Natural killer cell treated with Interleukin-12 subunit alpha and Interleukin-12 subunit beta and Interleukin-15 and Interleukin-18, amount 100 ng/mL, for 72 hours (primary cell): ENCODE measurements at places on chromosomes 7 and 10. TPM values are rescaled to one million over a fixed set of nuclear protein-coding genes. Genes with fewer than 3 reads are reported as not detected.

GRCh38 chr7:1233333-1234048 lies 819 bp downstream of the UNCX start:
- H3K4me3 ChIP-seq, result no peak overlapping the region
- no peak overlapping the region for H3K27ac ChIP-seq
- H3K27me3 ChIP-seq, result peaks cover 27% of the 10 kb centered on the region
- peaks cover 16% of the 10 kb centered on the region for H3K4me1 ChIP-seq
- DNase-seq, result peak; percentile 49
- peaks cover 4% of the 10 kb centered on the region for H3K36me3 ChIP-seq

Gene STK32C
- 29.2 TPM for total RNA-seq

GRCh38 chr7:87369216-87369615 lies 23.8 kb downstream of the CROT start:
- no peaks in the 10 kb centered on the region for H3K36me3 ChIP-seq
- H3K4me1 ChIP-seq, result peaks cover 3% of the 10 kb centered on the region
- no peak overlapping the region for H3K27ac ChIP-seq
- no peaks in the 10 kb centered on the region for H3K27me3 ChIP-seq
- no peak overlapping the region for H3K4me3 ChIP-seq

- no peak for DNase-seq
- peaks cover 32% of the 10 kb centered on the region for H3K27me3 ChIP-seq
- H3K4me3 ChIP-seq, result peak overlapping the region; percentile 60
These were observed 8.1 kb downstream of the HHEX start for GRCh38 chr10:92697663-92698511.

DNA sequence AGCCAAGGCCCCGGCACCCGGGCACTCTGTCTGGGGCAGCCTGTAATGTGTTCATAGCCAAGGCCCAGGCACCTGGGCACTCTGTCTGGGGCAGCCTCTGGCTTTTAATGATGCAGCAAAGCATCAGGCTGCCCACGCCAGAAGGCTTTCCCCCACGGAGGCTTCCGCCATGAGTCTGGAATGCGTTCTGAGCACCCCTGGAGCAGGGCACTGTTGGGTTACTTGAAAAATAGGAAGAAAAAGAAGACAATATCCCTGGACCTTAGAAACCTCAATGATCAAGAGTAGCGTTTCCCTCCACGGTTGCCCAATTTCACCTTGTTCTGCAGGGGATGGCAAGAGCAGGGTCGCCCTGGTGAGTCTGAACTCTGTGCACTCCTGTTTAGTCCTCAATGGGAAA lies 565.0 kb downstream of the PTPRN2 start:
- H3K4me1 ChIP-seq, result no peaks in the 10 kb centered on the region
- H3K36me3 ChIP-seq, result no peaks in the 10 kb centered on the region
- no peak for DNase-seq
- no peak overlapping the region for H3K27ac ChIP-seq

DNA sequence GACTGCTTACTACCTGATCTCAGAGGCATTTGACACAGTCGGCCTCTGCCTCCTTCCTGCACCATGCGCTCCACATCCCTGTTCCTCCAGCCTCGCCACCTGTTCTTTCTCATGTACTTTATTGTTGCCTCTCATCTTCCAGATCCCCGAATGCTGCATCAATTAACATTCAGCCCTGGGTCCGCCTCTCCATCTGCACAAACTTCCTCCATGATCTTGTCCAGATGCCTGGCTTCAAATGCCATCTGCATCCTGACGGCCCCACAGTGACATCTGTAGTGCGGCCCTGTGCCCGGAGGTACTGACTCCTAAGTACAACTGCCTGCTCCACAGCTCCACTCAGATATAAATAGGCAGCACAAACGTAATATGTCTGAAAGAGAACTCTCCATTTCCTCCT lies 51.2 kb upstream of the STK17A start:
- no peak overlapping the region for H3K27ac ChIP-seq
- peaks cover 8% of the 10 kb centered on the region for H3K27me3 ChIP-seq
- H3K4me1 ChIP-seq, result peaks cover 2% of the 10 kb centered on the region

DNA sequence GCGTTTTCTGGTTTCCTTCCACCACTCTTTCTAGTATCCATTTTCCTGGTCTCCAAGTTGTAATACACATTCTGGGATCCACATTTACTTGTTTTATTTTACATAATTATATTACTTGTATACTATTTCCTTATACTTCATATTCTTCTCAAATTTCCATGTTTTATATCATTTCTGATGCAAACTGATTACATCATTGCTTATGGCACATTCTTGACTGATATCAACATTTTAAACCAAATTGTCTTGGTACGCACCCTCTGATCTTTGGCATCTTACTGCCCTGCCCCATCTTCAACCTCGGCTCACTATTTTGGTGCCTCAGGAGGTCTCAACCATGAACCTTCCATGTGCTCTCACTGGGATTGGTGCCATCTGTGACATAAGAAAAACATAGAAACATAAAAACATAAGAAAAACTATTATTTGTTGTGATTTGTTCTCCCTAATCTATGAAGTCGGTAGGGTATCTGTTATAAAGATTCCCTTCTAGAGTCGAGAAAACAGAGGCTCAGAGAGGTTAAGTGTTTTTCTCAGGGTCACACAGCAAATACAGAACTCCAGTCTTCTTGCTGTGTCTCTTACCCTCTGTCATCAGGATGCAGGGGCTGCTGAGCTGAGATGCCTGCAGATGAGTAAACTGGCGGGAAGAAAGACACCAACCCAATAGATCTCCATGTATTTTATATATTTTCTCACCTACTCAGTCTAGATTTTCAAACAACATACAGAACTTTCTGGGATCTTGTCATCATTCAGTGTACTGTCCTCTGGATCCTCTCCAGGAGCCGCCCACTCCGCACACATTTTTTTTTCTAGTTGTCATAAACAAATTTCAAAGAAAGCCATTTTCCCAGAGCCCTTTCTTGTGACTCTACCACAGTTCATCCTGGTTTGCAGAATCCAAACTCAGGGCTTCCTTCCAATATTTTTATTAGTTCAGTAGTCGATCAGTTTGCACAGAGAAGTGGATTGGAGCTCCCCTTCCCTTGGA lies 79.5 kb downstream of the PARP12 start:
- peaks cover 23% of the 10 kb centered on the region for H3K4me1 ChIP-seq
- no peak overlapping the region for H3K4me3 ChIP-seq
- H3K27me3 ChIP-seq, result no peaks in the 10 kb centered on the region
- DNase-seq, result no peak
- H3K27ac ChIP-seq, result peak overlapping the region; percentile 68
